ENCODE measurements at places on chromosomes 6 and 20. TPM values are rescaled to one million over a fixed set of nuclear protein-coding genes. Genes with fewer than 3 reads are reported as not detected.

Gene MRPL2
- 87.7 TPM for total RNA-seq

Gene C6orf62
- total RNA-seq: 110 TPM

- no peak for DNase-seq
- H3K36me3 ChIP-seq: no peaks in the 10 kb centered on the region
- no peak overlapping the region for H3K27ac ChIP-seq
- peak overlapping the region; percentile 74 for H3K4me3 ChIP-seq
- peaks cover 3% of the 10 kb centered on the region for H3K27me3 ChIP-seq
These were observed 1.7 kb downstream of the GABBR1 start for GRCh38 chr6:29631209-29631810.

DNA sequence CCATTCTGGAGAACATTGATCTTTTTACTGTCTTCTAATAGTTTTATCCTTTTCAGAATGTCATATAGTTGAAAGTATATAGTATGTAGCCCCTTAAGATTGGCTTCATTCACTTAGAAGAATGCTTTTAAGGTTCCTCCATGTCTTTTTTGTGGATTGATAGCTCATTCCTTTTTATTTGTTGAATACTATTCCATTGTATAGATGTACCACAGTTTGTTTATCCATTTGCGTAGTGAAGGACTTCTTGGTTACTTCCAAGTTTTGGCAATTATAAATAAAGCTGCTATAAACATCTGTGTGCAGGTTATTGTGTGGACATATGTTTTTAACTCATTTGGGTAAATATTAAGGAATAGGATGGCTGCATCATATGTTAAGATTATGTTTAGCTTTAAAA is 27.8 kb downstream of the ABT1 start:
- H3K4me1 ChIP-seq: no peaks in the 10 kb centered on the region
- H3K27me3 ChIP-seq: peaks cover 3% of the 10 kb centered on the region
- DNase-seq: no peak
- no peak overlapping the region for H3K27ac ChIP-seq
- H3K36me3 ChIP-seq: no peaks in the 10 kb centered on the region

DNA sequence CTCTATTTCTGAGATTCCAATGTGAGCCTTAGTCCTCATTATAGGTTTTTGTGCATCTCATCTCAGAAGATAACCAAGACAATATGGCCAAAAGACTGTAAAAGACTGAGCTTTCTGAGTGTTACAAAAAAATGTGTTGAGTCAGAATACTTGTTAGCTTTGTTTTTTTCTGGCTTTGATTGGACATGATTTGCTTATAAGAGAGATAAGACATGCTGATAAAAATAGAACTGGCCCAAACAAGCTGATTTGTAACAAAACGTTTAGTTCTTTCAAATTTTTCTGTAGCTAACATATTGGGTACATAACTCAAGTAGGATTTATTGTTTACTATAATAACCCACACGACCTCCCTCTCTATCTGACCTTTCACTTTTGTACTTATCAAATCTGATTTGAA is 32.9 kb downstream of the FILIP1 start:
- no peaks in the 10 kb centered on the region for H3K4me1 ChIP-seq
- peaks cover 2% of the 10 kb centered on the region for H3K27me3 ChIP-seq
- DNase-seq: no peak
- H3K36me3 ChIP-seq: no peaks in the 10 kb centered on the region
- H3K27ac ChIP-seq: no peak overlapping the region

DNA sequence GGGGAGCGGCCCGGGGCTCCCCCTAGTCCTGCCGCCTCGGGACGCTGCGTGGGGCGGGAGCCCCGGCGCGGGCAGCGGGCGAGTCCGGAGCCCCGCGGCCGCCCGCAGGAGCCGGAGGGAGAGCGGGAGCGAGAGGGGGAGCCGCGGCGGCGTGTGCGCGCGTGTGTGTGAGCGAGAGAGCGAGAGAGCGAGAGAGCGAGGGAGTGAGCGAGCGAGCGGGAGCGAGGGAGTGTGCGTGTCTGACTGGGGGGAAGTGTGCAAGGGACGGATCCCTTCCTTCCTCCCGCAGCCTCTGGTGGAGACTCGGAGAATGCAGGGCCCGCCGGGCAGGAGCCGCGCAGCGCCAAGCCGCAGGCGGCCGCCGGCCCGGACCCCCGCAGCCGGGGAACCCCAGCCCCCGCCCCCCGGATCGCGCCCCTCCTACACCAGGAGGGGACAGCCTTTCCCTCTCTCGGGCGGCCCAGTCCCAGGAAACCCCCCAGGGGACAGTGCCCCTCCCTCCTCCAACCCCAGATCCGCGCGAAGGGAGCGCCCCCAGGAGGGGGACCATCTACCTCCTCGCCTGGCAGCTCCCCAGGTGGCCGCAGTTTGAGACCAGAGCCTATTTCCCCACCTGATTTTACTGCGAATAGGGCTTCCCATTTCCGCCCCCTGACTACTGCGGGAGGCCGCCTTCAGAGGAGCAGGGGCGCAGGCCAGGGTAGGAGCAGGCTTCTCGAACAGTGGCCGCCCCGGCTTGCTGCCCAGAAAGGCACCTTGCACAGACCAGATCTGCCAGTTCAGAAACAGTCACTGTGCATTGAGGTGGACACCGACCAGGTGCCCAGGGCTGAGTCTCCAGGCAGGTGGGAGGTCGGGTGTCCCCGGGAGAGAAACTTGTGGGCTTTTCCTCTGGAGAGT is at the start of gene CDH22:
TSS of gene CDH22 (minus strand) at position 241 of the 900 bp plus-strand sequence. CDS start 57,204 bp downstream, outside the sequence.
- peak within 1 kb of the TSS; percentile 67 for H3K4me3 ChIP-seq
- H3K27me3 ChIP-seq: peaks cover 57% of the 10 kb centered on the region
- H3K27ac ChIP-seq: no peak within 1 kb of the TSS
- H3K4me1 ChIP-seq: peaks cover 7% of the 10 kb centered on the region
- DNase-seq: peak; percentile 59
- no peaks in the 10 kb centered on the region for H3K36me3 ChIP-seq

GRCh38 chr6:49606721-49607390 is 29.8 kb downstream of the RHAG start:
- no peak overlapping the region for H3K27ac ChIP-seq
- no peak overlapping the region for H3K4me3 ChIP-seq
- H3K27me3 ChIP-seq: peaks cover 10% of the 10 kb centered on the region
- no peaks in the 10 kb centered on the region for H3K4me1 ChIP-seq
- peak; percentile 26 for DNase-seq
- H3K36me3 ChIP-seq: no peaks in the 10 kb centered on the region

DNA sequence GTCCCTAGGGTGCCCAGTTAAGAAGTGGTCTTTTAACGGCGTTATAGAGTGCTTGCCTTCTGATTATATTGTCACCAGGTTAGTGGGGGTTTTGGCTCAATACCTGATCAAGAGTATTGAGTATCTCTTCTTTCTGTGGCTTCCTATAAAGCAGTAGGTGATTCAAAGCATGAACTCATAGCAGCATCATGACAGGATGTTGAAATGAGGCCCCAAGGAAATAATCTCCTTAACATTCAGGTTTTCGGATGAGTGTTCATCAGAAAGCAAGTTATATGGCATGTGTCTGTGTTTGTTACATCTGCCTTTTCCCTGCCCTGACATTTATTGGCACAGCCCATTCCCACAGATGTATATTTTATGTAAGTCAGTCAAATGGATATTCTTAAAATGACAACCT is 301.0 kb downstream of the FARS2 start:
- DNase-seq: no peak
- peaks cover 19% of the 10 kb centered on the region for H3K4me1 ChIP-seq
- no peaks in the 10 kb centered on the region for H3K27me3 ChIP-seq
- H3K27ac ChIP-seq: no peak overlapping the region
- H3K36me3 ChIP-seq: peaks cover 10% of the 10 kb centered on the region

GRCh38 chr6:27868311-27868710 is 43.9 kb downstream of the OR2B2 start:
- peaks cover 10% of the 10 kb centered on the region for H3K27me3 ChIP-seq
- DNase-seq: no peak
- peak overlapping the region; percentile 96 for H3K27ac ChIP-seq
- peaks cover 14% of the 10 kb centered on the region for H3K36me3 ChIP-seq
- H3K4me3 ChIP-seq: no peak overlapping the region

DNA sequence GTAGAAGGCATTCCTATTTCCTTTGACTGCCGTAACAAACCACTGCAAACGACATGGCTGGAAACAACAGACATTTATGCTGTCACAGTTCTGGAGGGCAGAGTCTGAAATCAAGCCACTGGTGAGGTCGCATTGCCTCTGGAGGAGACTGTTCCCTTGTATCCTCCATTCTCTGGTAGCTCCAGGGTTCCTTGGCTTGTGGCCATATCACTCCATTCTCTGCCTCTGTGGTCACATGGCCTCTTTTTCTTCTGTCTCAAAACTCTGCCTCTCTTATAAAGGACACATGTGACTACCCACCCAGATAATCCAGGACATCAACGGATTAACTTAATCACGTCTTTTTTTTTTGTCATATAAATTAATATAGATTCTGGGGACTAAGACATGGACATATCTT is 84.4 kb downstream of the LYRM2 start:
- H3K4me1 ChIP-seq: no peaks in the 10 kb centered on the region
- H3K27me3 ChIP-seq: peaks cover 3% of the 10 kb centered on the region
- no peak overlapping the region for H3K4me3 ChIP-seq
- no peak overlapping the region for H3K27ac ChIP-seq
- no peaks in the 10 kb centered on the region for H3K36me3 ChIP-seq

GRCh38 chr20:11776687-11777086 is 141.0 kb upstream of the BTBD3 start:
- no peak overlapping the region for H3K4me3 ChIP-seq
- no peaks in the 10 kb centered on the region for H3K36me3 ChIP-seq
- no peak for DNase-seq

GRCh38 chr20:18321976-18322950 is 33.9 kb downstream of the ZNF133 start:
- no peak overlapping the region for H3K27ac ChIP-seq
- no peak overlapping the region for H3K4me3 ChIP-seq
- H3K36me3 ChIP-seq: peaks cover 4% of the 10 kb centered on the region

GRCh38 chr6:2158596-2159271 is 86.7 kb downstream of the GMDS start:
- DNase-seq: peak; percentile 13
- no peak overlapping the region for H3K27ac ChIP-seq
- peaks cover 42% of the 10 kb centered on the region for H3K4me1 ChIP-seq
- peaks cover 2% of the 10 kb centered on the region for H3K27me3 ChIP-seq

DNA sequence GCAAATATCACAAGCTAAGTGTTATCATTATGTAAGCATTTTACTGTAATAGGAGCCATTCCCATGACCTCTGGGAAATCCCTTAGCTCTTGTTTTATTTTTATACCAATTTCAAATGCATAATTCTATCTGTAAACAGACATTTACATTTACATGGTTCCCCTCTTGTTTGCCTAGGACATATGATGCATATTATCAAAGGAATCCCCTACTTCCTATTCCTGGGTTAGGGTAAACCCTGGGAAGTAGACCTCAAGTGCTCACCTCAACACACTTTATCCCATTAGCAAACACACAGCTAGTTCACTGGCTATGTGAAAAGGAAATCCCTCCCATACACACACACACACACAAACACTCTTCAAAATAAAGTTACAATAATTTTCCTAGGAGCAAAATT is 27.1 kb downstream of the PDE10A start:
- H3K4me3 ChIP-seq: no peak overlapping the region
- peaks cover 27% of the 10 kb centered on the region for H3K27me3 ChIP-seq
- H3K27ac ChIP-seq: no peak overlapping the region
- DNase-seq: no peak

DNA sequence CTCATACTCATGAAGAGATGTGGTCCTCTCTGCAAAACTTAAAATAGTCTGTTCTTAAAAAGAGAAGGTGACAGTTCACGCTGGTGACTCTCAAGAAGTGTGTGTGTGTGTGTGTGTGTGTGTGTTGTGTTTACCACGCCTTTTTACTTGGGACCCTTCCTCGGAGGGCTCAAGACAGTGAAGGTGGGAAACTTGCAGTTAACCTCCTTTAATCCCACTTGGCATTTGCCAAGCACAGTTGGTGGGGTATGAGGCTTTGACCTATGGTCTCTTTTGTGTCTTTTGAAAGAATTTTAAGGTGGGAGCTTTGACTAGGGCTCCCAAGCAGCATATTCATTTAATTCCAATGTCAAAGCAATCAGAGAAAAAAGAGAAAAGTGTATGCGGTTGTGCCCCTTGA is 395.8 kb downstream of the TFAP2B start:
- no peak overlapping the region for H3K4me3 ChIP-seq
- H3K27ac ChIP-seq: no peak overlapping the region
- H3K27me3 ChIP-seq: no peaks in the 10 kb centered on the region
- no peak for DNase-seq
